ENCODE measurements at places on chromosomes 12 and 14. TPM values are rescaled to one million over a fixed set of nuclear protein-coding genes. Genes with fewer than 3 reads are reported as not detected.

The VDR gene
- 6.1 TPM for total RNA-seq

The C12orf75 gene
- total RNA-seq, result 86.0 TPM

The OLR1 gene
- total RNA-seq, result not detected

The DNAJC22 gene
- total RNA-seq, result 4.9 TPM

The CD9 gene
- 615 TPM for total RNA-seq

The IFNG-AS1 gene
- 0.26 TPM for total RNA-seq

The KLHL33 gene
- 0.13 TPM for total RNA-seq

The CSRP2 gene
- total RNA-seq, result 3.0 TPM

The WIF1 gene
- not detected for total RNA-seq

The CCDC196 gene
- total RNA-seq, result not detected

The DAO gene
- not detected for total RNA-seq

The SMCO2 gene
- total RNA-seq, result 0.13 TPM

The CLEC6A gene
- total RNA-seq, result not detected

The TMPRSS12 gene
- not detected for total RNA-seq

All from aortic smooth muscle cell (primary cell).